Activated T-cell treated with anti-CD3 and anti-CD28 coated beads, Interleukin-2, amount 50 U/mL, for 48 hours (primary cell): ENCODE measurements at places on chromosomes 3 and 15.

- no peak for DNase-seq
Measured at GRCh38 chr3:128825117-128825725, 54.2 kb upstream of the ACAD9 start.

GRCh38 chr15:32029862-32030781 is at the start of gene CHRNA7:
TSS of gene CHRNA7 (plus strand) at chr15:32030515. CDS start at chr15:32030595, 80 bp downstream.
- peak; percentile 52 for DNase-seq

- DNase-seq = no peak
Measured at GRCh38 chr15:44550734-44551133, 13.8 kb downstream of the EIF3J start.

GRCh38 chr15:76345880-76346668 is 9.5 kb downstream of the ISL2 start:
- DNase-seq = no peak

DNA sequence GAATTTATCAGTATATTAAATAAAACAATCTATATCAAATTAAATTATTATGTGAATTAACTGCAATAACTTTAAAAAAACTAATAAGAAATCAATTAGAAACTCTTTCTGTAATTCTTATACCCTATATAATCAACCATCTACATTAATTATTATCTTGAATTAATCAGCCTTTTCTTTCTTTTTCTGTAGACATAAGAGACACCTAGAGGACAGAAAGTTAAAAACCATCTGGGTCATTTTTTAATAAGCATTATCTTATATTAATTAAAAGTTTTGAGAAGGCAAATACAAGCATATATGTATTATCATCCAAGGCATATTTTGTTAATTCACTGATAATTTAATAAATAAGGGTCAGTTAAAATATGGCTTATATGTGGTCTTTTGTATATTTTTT is 24.2 kb upstream of the SLC25A26 start:
- no peak for DNase-seq

DNA sequence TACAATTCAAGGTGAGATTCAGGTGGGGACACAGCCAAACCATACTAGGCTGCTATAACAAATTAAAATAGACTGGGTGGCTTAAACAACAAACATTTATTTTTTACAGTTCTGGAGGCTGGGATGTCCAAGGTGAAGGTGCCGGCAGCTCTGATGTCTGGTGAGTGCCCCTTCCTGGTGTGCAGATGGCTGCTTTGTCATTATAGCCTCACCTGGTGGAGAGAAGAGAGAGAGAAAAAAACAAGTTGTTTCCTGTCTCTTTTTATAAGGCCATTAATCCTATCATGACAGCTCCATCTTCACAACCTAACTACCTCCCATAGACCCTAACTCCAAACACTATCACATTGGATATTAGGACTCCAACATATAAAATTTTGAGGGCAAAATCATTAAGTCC is 279.7 kb downstream of the ZIC1 start:
- no peak for DNase-seq

DNA sequence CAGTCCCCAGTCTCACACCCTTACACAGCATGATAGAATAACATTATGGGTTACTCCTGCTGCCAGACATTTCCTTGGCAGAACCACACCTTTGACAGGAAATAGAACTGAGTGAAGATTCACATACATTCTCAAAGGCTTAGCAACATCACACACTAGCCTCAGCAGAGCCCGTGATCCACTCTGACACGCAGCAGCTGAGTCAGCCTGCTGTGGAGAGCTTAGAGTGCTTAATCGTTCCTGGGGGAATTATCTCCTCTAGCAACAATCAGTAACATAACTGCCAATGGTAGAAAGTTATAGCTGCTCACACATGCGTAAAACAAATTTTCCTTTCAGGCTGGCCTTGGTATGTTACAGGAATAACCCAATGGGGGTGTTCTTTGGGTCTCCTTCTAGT is 382.1 kb downstream of the GAP43 start:
- DNase-seq = no peak

DNA sequence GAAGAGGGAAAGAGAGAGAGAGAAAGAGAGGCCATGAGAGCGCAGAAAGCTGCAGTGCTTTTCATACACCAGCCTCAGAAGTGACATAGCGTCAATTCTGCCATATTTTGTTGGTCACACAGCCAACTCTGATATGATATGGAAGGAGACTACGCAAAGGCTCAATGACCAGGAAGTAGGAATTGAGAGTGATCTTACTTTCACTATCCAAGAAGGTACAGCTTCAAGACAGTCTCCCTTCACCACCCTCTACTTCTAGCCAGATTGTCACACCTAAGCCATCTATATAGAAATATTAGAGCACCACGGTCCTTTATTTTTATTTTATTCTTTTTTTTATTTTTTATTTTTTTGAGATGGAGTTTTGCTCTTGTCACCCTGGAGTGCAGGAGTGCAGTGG is 21.1 kb downstream of the PARP15 start:
- no peak for DNase-seq

GRCh38 chr3:130596484-130596883 is 79.5 kb downstream of the COL6A6 start:
- DNase-seq = no peak

GRCh38 chr3:55554634-55555425 is 67.7 kb upstream of the WNT5A start:
- DNase-seq = no peak

GRCh38 chr15:33279613-33280205 is 31.1 kb upstream of the RYR3 start:
- no peak for DNase-seq

DNA sequence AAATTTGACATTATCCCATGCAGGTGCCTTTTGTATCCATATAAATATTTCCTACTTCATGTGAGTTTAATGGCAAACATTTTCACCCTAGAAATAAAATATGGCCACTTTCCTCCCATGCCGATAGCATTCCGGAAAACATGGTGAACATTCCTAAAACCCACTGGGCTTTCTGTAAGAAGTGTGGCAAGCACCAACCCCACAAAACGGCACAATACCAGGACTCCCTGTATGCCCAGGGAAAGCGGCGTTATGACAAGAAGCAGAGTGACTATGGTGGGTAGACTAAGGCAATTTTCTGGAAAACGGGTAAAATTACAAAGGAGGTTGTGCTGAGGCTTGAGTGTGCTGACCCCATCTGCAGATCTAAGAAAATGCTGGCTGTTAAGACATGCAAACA is 7.6 kb downstream of the ANXA2 start:
- DNase-seq = no peak

- no peak for DNase-seq
Measured at GRCh38 chr3:183031826-183032225, 51.5 kb upstream of the DCUN1D1 start.

- DNase-seq = peak; percentile 35
Measured at GRCh38 chr3:100335434-100335833, 877 bp downstream of the NIT2 start.

GRCh38 chr3:140834266-140835037 is 107.2 kb upstream of the SLC25A36 start:
- no peak for DNase-seq

DNA sequence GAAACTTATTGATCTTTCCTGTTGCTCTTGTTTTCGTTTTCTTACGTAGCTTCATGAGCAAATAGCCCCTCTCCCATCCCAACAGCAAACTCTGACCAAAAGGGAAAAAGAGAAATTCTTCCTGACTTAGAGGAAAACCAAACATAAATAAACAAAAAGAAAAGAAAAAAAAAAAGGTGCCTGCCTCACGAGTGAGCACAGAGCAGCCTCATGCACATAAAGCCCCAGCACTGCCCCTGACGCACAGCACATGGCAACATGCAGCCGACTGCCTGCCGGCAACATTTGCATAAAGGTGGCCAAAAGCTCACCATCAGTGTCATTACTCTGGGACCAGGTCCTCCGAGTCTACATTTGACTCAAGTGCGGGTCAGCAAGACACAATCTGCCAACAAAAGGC is 6.4 kb downstream of the POC1A start:
- DNase-seq = no peak

- DNase-seq = peak; percentile 42
Measured at GRCh38 chr3:159804726-159805410, 183.8 kb upstream of the IL12A start.

DNA sequence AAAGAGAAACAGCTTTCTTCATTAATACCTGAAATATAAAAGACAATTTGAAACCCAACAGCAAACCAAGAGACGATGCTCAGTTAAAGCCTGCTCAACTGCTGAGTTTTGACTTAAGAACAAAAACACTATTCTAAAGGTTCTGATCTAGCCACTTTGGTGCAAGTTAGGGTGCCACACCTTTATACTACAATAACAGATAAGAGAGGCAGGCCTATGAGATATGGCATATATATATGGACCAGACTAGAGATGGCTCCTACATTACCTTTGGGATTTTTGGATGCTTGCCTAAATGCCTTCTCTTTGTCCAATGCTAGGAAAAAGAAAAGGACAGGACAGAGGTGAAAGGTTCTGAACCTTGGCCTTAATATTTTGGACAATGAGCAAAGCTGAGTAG is 68.6 kb downstream of the INO80 start:
- no peak for DNase-seq

- no peak for DNase-seq
Measured at GRCh38 chr3:124609402-124609801, 120.8 kb upstream of the UMPS start.
